ENCODE measurements at places on chromosomes 4 and X.

- no peak for DNase-seq
These were observed 82.4 kb upstream of the TMEM150C start for GRCh38 chr4:82643994-82644733.

- DNase-seq, result no peak
These were observed 38.5 kb upstream of the COX7B2 start for GRCh38 chr4:46947541-46947940.

DNA sequence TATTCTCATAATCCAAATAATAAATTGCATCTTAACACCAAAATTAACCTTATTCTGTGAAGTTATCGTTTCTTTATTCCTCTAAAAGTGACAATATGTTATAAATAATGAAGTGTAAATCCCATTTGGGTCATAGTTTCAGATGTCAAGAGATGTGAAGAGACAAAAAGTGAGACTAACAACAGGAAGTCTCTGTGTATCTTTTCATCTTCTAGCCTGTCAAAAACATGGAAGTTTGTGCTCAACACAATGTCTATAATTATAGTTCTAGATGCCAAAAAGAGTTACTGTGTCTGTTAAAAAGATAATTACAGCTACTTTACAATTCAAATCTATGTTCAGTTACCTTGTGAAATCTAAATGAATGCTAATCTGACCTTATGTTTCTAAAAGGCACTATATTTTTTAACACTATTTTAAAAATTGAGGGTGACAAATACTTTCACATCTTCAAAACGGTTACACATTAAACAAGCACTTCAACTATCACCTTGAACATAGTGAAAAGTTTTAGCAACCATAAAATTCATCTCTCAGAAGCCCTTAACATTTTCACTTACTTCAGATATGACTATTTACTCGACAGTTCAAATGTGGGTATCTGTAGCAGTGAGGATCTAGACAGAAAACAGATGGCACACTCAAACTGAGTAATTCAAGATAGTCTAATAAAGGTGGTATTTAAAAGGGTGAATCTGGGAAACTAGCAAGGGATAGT lies 509.8 kb downstream of the ARAP2 start:
- DNase-seq, result no peak

- no peak for DNase-seq
These were observed 68.8 kb downstream of the FNIP2 start for GRCh38 chr4:158837527-158838141.

- DNase-seq, result peak; percentile 71
These were observed 498 bp downstream of the RBMX start for GRCh38 chrX:136880003-136880451.

- DNase-seq, result no peak
These were observed 39.7 kb downstream of the CLDN2 start for GRCh38 chrX:106959901-106960300.

- DNase-seq, result no peak
These were observed 158.8 kb downstream of the AFAP1 start for GRCh38 chr4:7780751-7781348.

GRCh38 chr4:18366892-18367291 lies 345.3 kb upstream of the LCORL start:
- DNase-seq, result peak; percentile 0

DNA sequence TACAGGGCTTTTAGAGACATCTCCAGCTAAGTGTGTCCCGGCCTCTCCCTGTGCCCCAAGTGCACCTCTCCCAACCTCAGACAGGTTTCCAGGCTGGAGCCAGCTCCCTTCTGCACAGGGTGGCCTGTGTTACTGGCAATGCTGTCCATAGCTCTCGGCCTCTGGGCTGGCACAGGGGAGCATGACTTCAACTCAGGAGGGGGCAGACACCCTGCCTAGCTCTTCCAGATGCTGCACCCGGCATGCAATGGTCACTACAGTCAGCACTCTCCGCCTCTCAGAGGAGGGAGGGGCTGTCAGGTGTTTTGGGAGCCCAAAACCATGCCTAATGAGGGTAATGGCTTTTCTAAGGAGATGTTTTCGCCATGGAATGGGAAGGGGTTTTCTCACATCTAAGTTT lies 2.4 kb upstream of the IRAK1 start:
- no peak for DNase-seq

- no peak for DNase-seq
These were observed 644.2 kb downstream of the ZNF674 start for GRCh38 chrX:45900766-45901615.

DNA sequence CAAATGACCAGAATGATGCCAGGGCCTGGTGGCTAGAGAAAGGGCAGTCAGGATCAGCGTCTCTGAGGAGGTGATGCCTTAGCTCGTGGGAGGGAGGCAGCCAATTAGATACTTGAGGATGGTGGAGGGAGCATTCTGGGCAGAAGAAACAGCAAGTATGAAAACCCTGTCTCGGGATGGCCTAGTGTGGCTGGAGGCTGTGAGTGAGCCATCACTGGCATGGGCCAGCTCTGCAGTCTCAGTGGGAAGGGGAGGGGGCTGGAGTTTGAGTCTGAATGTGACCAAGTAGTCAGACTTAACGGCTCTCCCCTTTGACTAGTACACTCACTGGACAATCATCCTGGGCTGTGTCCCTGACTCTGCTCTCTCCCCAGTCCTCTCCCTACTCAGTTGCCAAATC lies 7.1 kb downstream of the CNGA2 start:
- no peak for DNase-seq

DNA sequence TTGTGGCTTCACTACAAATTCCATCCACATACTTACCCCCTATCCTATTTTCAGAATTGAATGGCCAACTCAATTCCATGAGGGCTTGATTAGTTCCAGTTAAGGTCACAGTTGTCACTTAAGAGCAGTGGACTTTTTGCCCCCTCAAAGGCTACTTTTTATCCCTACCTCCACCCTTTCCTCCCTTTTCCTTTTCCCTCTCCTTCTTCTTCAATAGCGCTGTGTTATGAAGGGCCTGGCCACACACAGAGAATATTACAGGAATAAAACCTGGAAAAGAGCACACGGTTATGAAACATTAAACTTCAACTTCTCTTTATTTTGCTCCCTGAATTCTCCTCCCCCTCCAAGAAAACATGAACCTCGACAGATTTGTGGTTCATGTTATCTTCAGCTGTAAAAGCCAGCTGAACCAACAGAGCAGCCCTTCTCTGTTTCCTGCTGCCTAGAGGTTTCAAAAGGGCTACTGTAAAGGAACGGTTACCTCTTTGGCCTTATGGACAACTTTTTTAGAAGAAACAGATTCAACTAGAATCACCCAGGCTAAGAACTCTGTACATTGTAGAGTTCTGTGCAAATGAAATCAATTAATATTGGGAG lies 87.0 kb upstream of the RPL34 start:
- no peak for DNase-seq

GRCh38 chrX:14964500-14964899 lies 91.3 kb downstream of the MOSPD2 start:
- DNase-seq, result no peak

DNA sequence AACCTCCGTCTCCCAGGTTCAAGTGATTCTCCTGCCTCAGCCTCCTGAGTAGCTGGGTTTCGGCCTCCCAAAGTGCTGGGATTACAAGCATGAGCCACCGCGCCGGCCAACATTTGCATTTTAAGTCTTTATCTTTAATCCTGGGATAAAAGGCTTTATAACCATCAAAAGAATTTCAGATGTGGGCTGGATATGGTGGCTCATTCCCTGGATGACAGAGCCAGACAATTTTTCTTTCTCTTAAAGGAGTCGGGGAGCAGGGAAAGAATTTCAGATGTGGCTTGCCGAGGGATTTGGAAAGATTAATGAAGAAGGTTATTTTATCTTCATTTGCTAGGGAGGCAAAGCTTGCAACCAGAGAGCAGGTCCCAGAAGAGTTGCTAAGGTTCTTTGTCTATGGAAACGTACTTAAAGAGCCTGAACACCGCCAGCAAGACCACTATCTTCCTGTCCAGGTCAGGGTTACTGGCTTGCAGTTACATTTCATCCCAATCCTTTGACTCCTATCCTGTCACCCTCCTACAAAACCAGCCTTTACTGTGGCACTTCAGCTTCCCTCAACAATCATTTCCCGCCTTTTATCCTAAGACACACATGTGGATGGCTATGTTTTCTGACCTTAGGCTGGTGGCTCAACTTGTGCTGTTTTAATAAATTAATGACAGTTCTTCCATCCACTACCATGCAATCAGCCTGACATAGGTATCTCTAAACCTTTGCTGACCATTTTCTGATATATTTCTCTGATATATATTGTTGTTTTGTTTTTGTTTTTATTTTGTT lies 3.9 kb upstream of the KLHL8 start:
- DNase-seq, result no peak

- no peak for DNase-seq
These were observed 18.8 kb upstream of the STX18 start for GRCh38 chr4:4560642-4561041.

GRCh38 chr4:83552083-83552482 lies 16.2 kb downstream of the GPAT3 start:
- no peak for DNase-seq

- DNase-seq, result no peak
These were observed 359.0 kb upstream of the BOD1L1 start for GRCh38 chr4:13986548-13986947.

DNA sequence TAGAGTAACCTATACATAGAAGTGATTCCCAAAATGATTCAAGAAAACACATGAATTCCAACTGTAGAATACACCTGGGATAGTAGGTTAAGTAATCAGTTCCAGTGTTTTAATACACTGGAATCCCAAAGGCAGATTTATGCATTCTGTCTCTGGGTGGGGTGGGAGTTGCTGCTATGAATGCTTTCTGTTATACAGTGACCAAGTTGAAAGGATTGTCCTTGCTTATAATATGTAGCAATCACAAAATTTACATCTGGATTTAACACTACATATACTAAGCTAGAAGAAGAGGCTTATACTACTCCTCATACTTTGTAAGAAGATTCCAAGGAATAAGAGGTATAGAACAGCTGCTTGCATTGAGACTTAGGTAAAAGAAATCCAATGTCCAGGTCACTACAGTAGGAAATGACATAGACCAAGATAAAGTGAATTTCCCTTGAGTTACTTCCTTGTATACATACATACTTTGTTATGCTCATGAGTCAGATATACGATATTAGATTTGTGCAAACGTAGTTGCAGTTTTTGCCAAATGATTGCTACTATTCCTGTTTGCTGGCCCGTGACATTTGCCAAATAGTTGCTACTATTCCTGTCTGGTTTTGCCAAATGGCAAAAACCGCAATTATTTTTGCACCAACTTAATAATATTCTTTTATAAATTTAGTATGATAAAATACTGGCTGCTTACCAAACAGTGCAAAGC lies 210.5 kb upstream of the DIAPH2 start:
- no peak for DNase-seq

GRCh38 chr4:134585972-134586371 lies 384.4 kb upstream of the PABPC4L start:
- no peak for DNase-seq

GRCh38 chr4:26255989-26256388 lies 64.8 kb upstream of the RBPJ start:
- DNase-seq, result no peak

GRCh38 chr4:169340834-169341233 lies 70.1 kb upstream of the SH3RF1 start:
- DNase-seq, result no peak

DNA sequence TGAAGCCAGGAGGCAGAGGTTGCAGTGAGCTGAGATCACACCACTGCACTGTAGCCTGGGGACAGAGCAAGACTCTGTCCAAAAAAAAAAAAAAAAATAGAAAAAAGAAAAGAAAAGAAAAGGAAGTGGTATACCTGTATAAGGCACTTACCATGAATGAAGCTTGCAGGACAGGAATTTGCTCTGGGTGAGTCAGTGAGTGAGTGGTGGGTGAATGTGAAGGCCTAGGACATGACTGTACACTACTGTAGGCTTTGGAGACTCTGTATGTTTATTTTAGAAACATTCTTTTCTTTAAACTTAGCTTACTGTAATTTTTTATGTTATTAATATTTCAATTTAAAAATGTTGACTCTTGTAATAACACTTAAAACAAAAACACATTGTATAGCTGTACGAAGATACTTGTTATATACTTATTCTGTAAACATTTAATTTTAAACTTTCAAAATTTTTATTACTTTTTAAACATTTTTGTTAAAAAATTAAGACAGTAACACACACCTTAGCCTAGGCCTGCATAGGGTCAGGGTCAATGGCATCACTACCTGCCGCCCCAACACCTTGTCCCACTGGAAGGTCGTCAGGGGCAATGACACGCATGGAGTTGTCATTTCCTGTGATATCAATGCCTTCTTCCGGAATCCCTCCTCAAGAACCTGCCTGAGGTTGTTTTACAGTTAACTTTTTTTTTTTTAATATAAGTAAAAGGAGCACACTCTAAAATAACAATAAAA lies 78.7 kb downstream of the CLNK start:
- no peak for DNase-seq

- no peak for DNase-seq
These were observed 23.9 kb downstream of the HMX1 start for GRCh38 chr4:8847764-8848163.

- DNase-seq, result no peak
These were observed 16.7 kb downstream of the CASK start for GRCh38 chrX:41906515-41907187.

DNA sequence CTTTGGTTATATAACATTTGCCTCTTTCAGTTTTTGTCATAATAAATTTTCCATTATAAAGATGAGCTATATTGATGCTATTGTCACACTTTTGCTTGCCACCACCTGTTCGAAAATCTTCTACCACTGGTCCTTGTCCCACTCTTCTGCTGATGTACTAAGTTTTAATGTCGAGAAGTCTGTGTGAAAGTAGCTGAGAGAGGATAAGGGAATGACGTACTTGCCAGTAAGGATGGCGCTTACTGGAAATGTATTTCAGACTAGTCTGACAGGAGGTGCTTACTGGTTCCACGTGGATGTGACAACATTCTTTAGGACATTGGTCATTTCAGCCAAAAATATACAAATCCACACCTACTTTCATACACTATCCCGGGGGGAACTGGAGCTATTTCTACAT lies 132.7 kb upstream of the NR3C2 start:
- no peak for DNase-seq

- DNase-seq, result peak; percentile 12
These were observed 22.1 kb downstream of the YIPF7 start for GRCh38 chr4:44629280-44629866.

GRCh38 chr4:75655562-75655961 lies 17.6 kb downstream of the G3BP2 start:
- DNase-seq, result no peak

DNA sequence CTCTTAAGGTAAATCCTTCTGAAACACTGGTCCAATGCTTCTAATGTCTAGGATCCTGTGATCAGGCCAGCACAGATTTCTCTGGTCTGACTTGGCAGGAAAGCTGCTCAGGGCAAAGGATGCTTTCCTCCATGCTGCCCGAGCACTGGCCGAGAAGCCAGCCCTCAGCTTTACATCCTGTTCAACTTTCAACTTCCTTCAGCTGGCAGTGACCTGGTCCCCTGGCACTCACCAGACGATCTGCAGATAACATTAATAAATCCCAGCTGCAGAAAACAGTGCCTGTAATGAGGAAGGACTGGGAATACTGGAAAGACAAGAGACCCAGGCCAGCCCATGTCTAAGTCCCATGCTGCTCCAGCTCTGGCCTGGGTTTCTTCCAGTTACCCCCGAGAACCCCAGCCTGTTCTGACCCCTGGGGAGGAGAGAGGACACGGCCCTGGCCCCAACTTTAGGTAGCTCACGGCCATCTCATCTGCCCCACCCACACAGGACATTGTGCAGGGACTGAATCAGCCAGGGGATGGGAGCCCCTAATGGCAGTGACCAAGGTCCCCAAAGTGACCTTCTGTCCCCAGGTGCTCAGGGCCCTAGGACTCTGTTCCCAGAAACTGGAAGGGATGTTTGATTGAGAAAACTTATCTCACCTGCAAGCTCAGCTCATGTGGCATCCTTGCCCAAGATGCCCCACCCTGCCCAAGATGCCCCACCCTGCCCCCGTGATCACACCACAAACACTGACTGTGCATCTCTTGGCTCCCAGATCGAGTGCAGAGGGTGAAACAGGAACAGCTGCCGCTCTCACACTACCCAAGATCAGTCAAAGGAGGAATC lies 28.0 kb downstream of the JAKMIP1 start:
- DNase-seq, result no peak
